ENCODE measurements at places on chromosomes 7 and 10.

- DNase-seq = no peak
Measured at GRCh38 chr10:19245889-19246752, 197.5 kb downstream of the MALRD1 start.

DNA sequence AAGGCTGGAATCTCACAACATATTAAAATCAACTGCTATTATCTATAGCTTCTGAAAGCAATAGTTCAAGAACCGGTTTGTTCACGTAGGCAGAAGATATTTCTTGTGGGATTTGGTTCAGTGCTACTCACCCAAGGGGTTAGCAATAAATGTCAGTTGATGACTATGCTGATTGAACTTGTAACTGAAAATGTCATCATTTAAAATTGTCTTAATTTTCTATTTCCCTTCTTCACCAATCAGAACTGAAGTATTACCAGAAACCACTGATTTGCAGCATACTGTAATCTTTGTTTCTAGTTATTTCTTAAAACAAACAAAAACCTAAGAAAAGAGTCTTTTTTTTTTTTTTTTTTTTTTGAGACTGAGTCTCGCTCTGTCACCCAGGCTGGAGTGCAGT lies 46.1 kb downstream of the CPEB3 start:
- no peak for DNase-seq

DNA sequence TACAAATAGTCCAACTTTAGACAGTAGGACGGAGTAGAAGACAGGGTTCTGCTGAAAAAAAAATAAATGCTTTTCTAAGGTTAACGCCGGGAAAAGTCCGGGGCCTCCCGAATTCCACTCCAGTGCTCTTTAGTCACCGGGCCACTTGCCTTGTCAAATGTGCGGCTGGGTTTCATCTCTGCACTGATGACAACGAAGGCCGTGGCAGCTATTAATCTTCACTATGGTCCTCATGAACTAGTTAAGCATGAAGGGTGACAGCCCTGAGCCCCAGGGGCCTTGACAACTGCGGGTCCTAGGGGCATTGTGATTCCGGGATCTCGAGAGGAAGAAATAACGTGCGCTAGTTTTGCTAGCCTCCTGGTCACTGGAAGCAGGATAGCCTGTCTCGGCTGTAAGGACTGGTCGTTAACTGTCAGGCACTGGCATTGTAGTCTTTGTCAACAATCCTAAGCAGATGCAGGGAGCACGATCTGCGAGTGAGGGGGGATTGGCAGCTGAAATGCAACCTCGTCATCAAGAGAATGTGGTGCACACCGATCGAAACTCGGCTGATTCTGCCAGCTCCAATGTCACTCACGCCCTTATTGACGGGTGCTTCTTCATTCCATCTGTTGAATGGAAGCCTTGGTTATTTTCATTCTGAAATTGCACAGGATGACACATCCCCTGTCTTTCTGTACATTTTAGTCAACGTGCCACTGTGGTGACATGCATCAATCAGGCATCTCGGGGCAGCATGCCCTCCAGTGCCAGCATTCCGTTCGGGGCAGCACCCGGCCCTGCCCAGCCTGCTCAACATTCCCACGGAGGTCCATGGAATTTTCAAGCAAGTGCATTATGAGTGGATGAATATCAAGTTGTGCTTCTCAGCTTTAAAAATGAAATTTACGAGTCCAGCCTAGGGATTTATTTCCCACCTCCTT lies 51.6 kb upstream of the MGMT start:
- no peak for DNase-seq

DNA sequence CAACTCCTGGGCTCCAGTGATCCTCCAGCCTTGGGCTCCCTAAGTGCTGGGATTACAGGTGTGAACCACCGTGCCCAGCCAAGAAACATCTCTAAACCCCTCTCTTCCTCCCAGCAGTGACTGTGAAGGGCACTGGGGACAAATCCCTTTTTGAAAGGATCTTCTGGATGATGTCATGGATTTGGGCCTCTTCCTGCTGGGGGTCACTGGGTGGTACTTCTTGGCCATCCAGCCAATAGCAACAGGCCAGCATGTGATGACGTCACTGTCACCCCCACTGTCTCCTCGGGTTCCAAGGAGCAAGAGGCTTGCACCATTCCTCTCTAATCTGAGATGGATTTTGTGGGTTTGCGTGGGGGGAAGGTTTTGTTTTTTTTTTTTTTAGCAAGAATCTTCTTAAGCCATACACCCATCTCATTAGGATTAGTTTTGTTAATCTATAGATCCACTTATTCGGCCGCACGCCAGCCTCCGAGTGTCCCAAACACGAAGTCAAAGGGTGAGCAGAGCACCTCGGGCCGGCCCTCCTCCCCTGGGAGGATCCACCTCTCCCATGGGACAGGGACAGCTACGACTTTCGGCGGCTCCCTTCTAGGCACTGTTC lies 29.4 kb upstream of the TNRC18 start:
- no peak for DNase-seq

GRCh38 chr10:95287281-95287680 lies 3.5 kb downstream of the PDLIM1 start:
- no peak for DNase-seq

DNA sequence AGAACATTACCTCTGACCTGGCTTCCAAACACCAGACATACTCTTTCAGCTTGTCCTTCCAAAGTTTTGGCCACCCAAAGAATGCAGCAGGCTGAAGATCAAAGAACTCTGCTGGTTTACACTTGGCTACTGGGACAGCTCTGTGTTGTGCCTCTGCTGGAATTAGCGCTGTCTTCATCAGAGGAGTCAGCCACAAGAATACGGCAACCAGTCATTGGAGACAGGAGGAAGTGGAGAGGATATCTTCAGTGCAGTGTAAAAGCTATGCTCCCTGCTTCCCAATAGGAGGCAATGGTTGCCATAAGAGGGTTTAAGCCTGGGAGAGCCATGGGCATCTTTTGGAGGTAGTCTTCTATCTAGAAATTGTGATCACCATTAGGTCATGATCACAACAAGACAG lies 126.7 kb upstream of the WNT16 start:
- DNase-seq = no peak

GRCh38 chr7:1668396-1669063 lies 1.5 kb upstream of the ELFN1 start:
- no peak for DNase-seq

- DNase-seq = no peak
Measured at GRCh38 chr10:28754930-28755718, 77.8 kb downstream of the BAMBI start.

GRCh38 chr10:102633287-102633686 lies 11.0 kb upstream of the TRIM8 start:
- peak; percentile 30 for DNase-seq

GRCh38 chr10:111890046-111890445 lies 293.5 kb downstream of the GPAM start:
- no peak for DNase-seq

Data from CD4-positive, alpha-beta T cell treated with Interleukin-17A for 1 hour (primary cell).